Stimulated activated effector memory CD8-positive, alpha-beta T cell treated with anti-CD3 and anti-CD28 coated beads, Interleukin-12 subunit alpha, Interleukin-12 subunit beta, amount 100 ng/mL, for 72 hours (primary cell): ENCODE measurements at places on chromosomes 16 and 17.
A peak's percentile ranks its signal among the peaks of the same experiment; 100 is the strongest.

- peak; percentile 75 for DNase-seq
Measured at GRCh38 chr17:40605306-40605705, 40.0 kb upstream of the CCR7 start.

GRCh38 chr17:43905985-43906852 is 1.1 kb downstream of the MPP2 start:
- DNase-seq = no peak

DNA sequence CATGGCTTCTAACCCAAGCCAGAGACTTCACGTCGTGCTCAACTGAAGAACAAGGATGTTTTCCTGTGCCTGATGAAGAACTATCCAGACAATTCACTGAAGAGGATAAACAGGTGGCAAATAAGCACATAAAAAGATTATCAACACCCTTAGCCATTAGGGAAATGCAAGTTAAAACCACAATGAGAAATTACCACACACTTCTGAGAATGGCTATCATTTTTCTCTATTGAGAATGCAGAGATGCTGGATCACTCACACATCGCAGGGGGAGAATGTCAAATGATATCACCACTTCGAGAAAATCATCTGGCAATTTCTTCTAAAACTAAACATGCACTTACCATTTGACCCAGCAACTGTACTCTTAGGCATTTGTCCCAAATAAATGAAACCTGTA is 162.8 kb downstream of the IRX3 start:
- no peak for DNase-seq

DNA sequence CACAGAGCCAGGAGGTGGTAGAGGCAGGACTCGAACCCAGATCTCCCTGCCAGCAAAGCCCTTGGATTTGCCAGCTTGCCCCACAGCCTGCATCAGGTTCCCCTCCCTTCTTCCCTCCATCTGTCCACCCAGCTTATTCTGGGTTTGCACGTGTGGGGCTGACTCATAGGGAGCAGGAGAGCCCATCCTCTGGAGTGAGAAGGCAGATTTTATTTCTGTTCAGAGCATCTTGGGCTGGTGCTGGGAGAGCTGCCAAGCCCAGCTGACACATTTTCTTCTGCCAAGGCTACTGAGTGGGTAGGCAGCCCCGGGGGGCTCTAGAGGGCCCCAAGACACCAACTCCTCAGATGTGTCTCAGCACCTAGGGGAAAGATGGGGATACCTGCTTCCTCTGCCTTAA is 106.3 kb upstream of the CRHR1 start:
- DNase-seq = no peak

- DNase-seq = no peak
Measured at GRCh38 chr17:32479074-32479617, 7.6 kb upstream of the CDK5R1 start.
